ENCODE measurements at places on chromosomes 3 and 15.

- no peak for DNase-seq
These were observed 108.7 kb downstream of the SLMAP start for GRCh38 chr3:57864853-57865252.

GRCh38 chr3:184231671-184232070 is 2.3 kb downstream of the VWA5B2 start:
- DNase-seq = no peak

- DNase-seq = no peak
These were observed 23.1 kb downstream of the RAB27A start for GRCh38 chr15:55266547-55266946.

DNA sequence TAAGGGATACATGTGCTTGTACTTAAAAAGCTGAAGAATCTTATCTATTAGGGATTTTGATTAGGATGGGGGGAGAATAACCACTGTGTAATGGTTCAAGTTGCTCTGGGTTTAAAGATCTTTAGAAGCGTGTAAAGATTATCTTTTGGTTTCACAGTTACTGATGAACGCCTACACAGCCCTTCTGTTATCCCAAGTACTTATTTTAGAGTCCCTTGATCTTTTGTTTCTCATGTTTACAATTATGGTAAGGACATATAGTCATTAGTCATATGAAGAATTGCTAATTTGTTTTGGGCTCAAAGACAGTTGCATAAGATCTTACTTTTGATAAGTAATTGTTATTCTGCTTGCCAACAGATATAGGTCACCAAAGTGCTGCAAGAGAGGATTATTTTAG is 160.1 kb downstream of the PLCL2 start:
- DNase-seq = peak; percentile 55

DNA sequence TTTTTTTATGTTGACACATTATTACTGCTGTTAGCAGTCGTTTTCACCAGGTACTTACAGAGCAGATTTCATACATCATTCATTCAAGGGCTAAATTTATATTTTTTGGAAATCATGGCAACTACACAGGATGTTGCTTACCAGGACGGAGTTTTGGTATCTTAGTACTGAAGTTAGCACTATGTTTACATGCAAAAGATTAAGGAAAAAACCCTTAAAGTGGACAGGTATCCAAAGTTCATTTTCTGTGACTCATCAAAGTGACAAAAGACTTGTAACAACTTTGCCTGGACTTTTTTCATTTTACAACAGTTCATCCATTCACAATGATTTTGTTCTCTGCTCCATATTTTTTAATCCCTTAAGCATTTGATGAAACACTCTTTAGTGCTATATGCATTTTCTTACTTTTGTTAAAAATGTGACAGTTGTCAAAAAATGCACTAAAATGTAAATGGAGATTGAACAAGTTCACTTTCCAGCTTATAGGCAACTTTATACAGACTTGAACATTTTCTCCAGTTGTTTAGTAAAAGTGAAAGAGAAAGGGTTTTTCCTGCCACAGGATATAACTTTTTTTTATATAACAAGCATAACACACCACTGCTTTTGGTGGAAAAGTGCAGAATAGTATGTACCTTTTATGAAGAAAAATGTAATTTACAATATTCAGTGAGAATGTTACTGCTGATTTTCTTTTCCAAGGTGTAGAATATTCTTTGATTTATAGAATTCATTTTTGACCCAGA is 104.1 kb downstream of the STT3B start:
- no peak for DNase-seq

DNA sequence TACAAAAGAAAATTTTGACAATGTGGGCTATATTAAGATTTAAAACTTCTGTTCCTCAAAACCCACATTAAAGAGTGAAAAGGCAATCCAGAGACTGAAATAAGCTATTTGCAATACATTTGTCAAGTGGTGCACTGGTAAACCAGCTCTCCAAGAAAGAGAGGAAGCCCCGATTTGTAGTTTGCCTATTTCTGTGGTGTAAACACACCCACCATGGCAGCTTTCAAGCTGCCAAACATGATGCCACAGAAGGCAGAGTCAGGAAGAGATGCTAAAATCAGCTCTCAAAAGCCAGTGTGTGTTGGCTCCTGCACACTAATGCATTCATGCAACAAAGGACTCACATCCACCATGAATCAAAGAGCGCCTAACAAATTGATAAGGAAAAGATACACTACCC is 17.5 kb downstream of the RFTN1 start:
- no peak for DNase-seq

DNA sequence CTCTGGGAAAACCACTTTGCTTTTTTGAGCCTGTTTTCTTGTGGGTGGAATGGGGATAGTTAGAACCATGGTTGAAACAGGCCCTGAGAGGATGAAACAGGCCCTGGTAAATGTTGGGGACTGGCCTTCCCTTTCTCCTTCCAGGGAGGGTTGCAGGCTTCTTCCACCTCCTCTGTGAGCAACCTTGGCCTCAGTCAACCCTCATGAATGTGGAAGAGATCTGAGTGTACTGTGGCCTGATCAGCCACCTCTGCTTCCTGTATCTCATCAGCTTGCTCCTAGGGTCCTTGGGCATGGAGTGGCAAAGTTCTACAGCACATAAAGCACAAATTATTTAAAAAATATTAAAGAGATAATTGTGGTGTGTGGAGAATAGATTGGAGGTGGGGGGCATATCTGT is 17.6 kb upstream of the TRH start:
- DNase-seq = no peak

GRCh38 chr15:91208371-91208770 is 108.3 kb downstream of the SV2B start:
- peak; percentile 82 for DNase-seq

- DNase-seq = no peak
These were observed 162.4 kb downstream of the PLCL2 start for GRCh38 chr3:17047162-17047561.

DNA sequence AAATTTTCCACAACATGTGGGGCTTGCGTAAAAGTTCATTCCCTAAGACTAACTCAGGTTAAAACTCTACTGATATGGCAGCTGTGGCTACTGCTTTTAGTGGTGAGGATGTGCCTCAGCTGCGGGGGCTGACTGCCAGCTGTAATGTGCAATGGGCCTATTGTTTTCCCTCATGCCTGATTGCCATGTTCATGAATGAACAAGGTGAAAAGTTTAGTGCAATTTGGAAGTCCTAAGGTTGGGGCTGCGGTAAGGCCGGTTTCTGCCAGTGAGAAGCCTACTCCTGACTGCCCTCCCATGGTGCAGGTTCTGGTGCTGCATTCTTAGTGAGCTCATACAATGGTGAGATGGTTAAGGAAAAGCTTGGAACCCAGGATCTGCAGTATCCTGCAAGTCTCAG is 10.9 kb upstream of the ALDH1L1 start:
- DNase-seq = no peak

DNA sequence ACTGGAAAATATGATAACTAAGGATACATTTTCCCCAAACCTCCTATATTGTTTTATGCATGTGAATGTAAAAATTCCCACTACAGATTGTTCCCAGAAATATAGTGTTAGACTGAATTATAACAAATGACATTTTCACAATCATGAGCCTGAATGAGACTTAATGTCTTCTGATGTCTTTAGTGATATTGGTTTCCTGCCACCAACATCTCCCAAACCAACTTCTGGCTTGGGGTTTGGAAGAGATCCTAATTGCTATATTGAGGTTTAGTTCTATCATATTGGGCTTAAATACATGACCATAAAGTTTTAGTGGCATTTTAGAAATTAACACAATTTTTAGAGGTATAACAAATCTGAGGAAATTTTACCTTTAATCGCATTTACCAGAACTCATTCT is 445.3 kb upstream of the CCDC54 start:
- no peak for DNase-seq

GRCh38 chr3:113629584-113630421 is 66.6 kb downstream of the USF3 start:
- no peak for DNase-seq

GRCh38 chr15:79529157-79529785 is 97.1 kb downstream of the MINAR1 start:
- no peak for DNase-seq

DNA sequence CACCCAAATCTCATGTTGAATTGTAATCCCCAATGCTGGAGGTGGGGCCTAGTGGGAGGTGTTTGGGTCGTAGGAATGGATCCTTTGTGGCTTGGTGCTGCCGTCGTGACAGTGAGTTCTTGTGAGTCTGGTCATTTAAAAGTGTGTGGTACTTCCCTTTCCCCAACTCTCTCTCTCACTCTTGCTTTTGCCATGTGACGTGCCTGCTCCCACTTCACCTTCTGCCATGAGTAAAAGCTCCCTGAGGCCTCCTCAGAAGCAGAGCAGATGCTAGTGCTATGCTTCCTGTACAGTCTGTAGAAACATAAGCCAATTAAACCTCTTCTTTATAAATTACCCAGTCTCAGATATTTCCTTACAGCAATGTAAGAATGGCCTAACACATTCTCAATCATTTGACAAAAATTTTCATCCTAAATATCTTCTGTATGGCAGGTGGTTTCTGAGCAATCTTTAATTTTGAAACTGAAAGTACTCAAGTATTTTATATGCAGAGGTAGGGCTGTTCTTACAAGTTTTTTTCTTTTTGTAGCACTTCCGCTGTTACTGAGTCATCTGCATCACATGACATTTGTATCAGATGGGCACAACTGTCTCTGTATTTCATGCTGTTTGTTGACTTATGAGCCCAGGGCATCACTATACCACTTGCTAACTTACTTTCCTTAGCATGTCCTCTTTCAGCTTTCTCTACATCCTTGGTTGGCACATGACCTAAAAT is 8.8 kb downstream of the RPL39L start:
- no peak for DNase-seq

DNA sequence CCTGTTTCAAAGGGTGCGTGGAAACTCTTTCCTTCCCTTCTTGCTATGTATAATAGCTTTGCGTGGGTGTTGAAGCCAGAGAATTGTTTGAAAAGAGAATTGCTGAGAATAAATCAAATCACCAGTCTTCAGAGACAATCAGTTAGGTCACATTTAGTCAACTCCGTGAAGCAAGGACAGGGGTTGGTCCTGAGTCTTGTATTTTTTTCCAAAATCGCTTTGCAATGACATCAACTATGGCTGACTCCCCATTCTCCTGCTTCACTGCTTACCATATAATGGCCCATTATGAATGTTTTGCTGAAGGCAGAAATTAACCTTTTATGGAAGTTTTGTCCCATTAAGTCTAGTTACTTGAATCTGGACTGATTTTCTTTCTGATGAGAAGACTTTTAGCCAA is 852.8 kb downstream of the AGBL1 start:
- DNase-seq = no peak

GRCh38 chr15:55110446-55110845 is 86.3 kb downstream of the RSL24D1 start:
- DNase-seq = peak; percentile 18

DNA sequence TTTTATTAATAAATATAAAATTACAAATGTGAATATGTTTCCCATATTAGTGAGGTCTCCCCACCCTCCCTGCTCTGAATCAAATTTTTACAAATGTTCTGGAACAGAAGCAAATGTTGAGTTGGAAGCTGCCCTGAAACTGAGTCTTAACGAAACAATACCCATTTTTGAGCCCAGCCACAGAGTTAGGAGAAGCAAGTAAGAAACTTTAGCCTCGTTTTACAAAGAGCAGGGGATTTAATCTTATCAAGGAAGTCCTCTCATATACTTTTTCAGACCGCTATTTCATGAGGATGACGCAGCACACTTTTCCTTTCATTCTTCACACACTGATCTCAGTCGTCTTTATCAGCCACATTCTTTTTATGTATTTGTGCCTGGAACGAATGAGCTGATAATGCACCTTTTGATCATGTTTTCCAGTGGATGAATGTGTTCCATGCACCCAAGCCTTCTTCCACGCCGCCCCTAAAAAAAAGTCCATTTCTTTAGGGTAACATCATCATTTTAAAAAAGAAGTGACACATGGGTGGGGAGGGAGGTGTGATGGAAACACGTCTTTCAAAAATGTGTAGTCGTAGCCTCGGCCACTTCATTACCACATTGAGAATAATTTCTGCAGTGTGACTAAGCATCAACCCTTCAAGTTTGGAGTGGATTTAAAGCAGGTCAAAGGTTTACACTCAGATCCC is 48.1 kb downstream of the SETMAR start:
- no peak for DNase-seq

DNA sequence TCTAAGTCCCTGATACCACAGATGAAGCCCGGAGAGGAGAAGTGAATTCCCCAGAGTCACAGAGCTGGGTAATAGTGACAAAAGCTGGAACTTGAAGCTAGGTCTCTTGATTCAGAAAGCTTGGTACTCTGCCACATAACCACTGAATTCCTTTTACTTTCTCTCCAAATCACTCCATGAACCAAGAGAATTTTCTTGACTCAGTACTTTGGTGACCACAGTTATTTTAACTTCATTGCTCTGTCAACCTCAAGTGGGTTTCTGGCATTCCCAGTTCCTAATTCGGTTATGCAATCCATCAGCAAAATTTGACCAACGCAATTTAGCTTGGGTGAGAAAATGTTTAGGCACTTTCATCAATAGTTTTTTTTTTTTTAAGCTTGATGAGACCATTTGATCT is 61.0 kb upstream of the PPARG start:
- no peak for DNase-seq

DNA sequence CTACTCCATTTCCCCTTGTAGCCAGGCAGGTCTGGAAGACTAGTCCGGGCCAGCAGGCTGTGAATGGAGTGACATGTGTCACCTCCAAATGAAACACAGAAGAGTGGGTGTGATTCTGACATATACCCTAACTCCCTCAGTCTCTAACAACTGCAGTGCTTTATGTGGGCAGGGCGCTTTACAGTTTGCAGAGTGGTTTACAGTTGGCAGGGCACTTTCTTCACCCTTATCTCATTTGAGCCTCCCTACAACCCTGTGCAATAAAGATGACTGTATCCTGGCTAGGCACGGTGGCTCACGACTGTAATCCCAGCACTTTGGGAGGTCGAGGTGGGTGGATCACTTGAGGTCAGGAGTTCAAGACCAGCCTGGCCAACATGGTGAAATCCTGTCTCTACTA is 176.3 kb downstream of the RAB11A start:
- no peak for DNase-seq

GRCh38 chr3:15563190-15563589 is 38.2 kb downstream of the HACL1 start:
- DNase-seq = no peak

DNA sequence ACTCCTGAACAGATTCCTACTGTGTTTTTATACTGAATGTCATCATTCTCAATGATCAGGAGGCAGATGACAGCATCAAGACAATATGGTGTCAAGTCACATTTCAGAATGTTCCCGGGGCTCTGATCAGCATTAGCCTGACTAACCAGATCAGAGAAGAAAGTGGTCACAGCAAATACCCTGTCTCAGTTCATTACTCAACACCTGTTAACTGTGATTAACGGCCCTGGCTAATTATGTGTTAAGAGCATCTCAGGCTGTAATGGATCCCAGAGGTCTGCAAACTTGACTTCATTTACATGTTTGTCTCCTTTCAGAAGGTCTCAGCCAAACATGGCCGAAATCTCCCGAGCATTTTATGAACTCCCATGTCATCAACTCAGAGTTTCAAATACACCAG is 833.7 kb downstream of the FHIT start:
- peak; percentile 85 for DNase-seq

- DNase-seq = no peak
These were observed 43.0 kb upstream of the ABI3BP start for GRCh38 chr3:101036213-101036618.

- DNase-seq = no peak
These were observed 513.2 kb upstream of the GOLIM4 start for GRCh38 chr3:168608926-168609325.
